ENCODE measurements at places on chromosomes 2 and 18.

GRCh38 chr2:206083602-206084438, 2.2 kb downstream of the INO80D start:
- DNase-seq, result no peak

DNA sequence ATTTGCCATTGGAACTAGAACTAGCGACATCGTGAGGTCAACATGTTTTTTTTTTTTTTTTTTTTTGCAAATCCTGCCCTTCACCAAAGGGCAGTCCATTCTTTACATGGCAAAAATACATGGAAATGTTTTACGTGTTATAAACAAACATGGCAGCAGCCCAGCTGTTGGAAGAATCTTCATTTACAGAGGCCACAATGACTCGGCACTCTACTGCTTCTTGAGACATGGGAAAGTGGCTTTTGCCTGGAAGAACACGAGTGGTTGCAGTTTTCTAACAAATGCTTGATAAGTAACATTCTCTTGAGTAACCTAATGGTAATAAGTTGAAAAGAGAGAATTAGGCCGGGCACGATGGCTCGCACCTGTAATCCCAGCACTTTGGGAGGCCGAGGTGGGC, 22.8 kb upstream of the POLR1B start:
- no peak for DNase-seq

- no peak for DNase-seq
Measured at GRCh38 chr2:287471-287885, 413 bp downstream of the ALKAL2 start.

DNA sequence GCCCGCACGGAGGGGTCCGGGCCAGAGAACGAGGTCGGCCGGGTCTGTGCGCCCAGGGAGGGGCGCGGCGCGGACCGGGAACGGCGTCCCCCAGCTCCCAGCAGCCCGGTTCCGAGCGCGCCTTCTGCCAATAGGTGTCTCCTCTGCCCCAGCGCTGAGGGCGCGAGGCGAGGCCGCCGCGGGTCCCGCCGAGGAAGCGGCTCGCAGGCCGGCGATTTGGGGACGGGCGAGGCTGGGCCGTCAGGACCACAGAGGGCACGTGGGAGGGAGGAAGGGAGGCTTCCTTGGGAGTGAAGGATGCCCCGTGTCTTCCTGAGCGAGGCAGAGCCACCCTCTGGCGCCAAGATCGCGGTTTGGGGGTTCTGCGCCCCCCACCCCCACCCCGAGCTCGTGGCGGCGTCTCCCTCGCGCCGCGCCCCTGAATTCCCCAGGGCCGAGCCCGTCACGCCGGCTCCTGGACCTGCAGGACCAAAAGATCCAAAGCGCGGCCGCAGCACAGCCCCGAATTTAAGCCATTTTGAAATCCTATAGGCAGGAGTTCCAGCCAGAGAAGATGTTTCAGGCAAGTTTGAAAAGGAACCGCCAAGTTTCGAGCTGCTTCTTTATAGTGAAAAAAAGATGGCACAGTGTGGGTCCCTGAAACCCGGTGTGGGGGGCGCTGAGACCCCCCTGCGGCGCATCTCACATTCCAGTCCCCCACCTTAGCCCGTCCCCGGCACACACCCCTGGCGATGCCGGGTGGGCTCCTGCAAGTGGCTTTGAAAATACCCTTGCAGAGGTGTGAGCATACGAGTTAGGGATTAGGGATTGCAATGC, 909 bp downstream of the NFATC1 start:
- no peak for DNase-seq

GRCh38 chr2:39778233-39778632, 825 bp downstream of the THUMPD2 start:
- no peak for DNase-seq

DNA sequence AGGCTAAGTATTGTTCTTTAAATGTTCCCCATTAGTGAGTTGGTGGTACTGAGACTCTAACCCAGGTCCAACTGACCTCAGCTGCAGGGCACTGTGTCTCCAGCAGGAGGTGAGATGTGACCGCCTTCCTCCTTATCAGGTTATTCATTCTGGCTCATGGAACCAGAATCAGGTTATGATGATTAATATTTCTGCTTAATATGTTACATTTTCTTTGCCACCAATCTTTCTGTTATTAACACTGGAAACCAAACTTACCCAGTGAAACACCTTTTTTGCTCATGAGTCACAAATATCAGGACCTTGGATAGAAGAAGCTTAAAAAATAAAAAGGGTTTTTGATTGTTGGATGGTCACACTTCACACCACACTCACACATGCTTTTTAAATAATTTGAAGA, 85.4 kb downstream of the DPP4 start:
- no peak for DNase-seq

DNA sequence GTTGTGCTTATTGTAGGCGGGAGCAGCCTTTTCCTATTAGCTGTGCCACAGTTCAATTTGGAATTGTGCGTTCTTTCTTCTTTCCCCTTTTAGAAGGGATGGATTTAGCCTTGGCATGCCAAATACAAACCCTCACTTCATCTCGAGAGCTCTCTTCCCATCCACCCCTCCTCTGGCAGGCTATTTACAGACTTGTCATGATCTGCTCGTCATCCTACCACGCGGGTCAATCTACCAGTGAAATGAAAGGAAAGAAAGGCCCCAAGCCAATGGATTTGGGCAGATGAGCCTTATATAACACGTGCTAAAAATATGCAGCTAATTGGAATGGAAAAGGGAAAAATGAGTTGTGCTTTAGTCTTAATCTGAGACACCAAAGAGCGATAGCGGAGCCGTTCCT, 277.5 kb downstream of the PRKCE start:
- no peak for DNase-seq

- DNase-seq, result no peak
Measured at GRCh38 chr2:219128396-219128795, 32.2 kb downstream of the NHEJ1 start.

GRCh38 chr2:223727562-223727961, 109.8 kb downstream of the AP1S3 start:
- no peak for DNase-seq

- DNase-seq, result no peak
Measured at GRCh38 chr2:26581266-26581990, 59.7 kb downstream of the CIB4 start.

DNA sequence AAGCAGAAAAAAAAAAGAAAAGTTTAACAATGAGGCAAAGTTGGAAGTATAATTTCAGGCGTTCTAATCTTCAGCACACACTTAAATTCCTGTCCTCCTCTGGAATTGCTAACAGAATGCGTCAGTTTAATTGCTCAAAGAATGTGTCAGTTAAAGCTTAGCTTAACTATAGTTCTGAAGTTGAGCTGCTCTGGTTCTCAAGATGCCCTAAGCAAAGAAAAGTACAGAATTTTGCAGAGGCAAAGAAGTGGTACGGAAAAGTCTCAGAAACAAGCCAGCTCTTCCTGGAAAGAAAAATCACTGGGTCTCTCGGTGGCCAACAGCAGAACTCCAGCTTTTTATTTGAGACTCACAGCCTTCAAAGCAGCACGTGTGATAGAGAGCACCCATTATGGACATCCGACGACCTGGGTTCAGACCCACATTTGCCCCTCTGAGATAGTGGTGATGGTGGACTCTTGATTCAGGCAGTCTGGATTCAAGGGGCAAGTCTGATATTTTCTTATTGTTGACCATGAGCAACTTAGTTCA, 22.2 kb upstream of the MYO3B start:
- DNase-seq, result no peak

DNA sequence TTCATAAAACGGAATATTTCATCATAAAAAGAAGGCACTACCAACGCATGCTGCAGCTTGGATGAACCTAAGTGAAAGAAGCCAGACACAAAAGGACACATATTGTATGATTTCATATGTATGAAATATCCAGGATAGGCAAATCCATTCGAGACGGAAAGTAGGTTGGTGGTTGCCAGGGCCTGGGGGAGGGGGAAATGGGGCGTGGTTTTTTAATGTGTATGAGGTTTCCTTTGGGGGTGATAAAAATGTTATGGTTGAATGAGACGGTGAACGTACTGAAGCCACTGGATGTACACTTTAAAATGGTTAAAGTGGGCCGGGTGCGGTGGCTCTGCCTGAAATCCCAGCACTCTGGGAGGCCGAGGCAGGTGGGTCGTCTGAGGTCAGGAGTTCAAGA, 20.0 kb upstream of the SPATA3 start:
- no peak for DNase-seq

DNA sequence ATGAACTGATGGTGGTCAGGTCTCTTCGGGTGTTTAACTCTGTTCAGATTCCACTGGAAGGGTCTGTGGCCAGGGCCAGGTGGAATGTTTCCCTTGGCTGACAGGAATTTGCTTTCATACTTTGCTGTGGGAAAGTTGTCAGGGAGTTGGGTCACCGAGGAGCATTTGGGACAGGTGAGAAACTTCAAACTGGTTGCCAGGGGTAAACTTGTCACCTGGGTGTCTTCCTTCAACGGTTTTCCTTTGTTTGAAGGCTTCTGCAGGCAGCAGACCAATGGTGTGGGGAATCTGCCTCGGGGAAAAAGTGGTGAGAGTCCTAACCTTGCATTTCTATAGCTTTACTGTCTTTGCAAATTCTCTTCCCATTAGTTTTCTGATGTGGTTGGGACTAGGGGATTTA, 92.2 kb downstream of the TGFA start:
- no peak for DNase-seq

DNA sequence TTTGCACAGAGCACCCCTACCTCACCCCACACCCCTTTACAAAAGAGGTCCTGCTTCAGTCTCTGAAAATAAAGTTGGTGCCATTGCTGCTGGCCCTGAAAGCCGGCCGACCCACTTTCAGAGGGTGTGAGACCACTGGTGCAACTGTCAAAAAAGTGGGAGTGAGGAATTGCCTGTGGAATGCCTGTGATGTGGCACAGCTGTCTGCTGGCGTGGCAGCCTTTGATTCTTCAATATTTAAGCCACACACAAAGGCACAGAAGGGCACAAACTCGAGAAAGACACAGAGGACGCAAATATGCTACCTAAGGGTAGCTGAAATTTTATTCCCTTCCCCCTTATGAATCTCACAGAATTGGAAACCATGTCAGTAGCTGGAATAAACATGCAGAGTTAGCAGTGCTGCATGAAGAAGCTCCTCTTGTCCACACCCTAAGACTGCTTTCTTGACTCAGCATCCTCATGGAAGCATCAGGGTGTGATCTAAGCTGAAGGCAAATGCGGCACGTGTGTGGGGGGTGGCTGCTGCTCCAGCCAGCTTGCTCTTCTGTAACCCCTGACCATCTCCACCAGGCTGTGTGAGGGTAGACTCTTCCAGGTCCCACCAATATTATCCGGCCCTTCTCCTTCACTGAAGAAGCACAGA, 92.3 kb downstream of the CELF4 start:
- no peak for DNase-seq

DNA sequence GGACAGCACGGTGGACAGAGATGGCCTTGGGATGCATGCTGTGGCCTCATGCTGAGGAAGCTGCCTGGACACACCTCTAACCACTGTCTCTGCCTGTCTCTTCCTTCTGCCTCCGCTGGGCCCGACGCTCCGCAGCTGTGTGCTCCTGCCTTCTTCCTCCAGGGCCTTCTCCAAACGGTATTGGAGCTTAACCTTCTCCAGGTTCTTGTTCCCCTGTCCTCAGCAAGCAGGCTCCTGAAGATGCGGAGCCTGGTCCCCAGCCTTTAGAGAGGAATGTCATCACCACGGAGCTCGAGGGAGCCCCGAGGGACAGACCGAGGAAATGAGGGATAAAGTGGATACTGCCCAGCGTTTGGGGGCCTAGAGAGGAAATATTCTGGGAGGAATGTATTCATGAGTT, 155.1 kb downstream of the DYSF start:
- DNase-seq, result no peak

- no peak for DNase-seq
Measured at GRCh38 chr2:201008296-201008829, 44.9 kb upstream of the ORC2 start.

GRCh38 chr18:49704334-49704733, 109.0 kb downstream of the ACAA2 start:
- DNase-seq, result no peak

- DNase-seq, result no peak
Measured at GRCh38 chr2:37590119-37590571, 81.3 kb downstream of the CDC42EP3 start.

GRCh38 chr18:48392268-48392667, 16.9 kb downstream of the ZBTB7C start:
- no peak for DNase-seq

GRCh38 chr2:67036444-67036843, 360.7 kb upstream of the ETAA1 start:
- no peak for DNase-seq

DNA sequence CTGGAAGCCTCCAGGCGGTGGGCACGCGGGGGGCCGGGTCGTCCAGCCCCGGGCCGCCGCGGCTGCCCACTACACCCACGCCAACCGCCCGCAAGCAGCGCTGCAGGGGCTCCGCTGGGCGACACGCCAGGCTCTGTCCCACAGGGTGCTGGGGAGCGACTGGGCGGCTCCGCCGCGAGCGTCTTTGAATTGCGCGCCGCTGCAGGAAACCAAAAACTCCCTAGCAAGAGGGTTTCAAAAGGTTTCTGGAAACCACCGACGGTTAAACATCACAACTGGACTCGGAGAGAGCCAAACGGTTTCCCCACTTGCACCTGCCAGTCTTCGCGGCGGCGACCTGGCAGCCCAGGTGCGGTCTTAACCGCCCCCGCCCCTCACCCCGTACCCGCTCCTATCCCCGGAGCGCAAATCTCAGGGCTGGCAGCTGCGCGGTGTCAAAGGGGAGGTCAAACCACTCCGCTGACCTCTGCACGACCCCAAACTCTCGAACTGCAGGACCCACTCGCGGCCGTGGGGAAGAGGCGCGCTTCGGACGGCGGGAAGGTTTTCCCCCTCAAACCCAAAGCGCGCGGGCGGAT, 1.0 kb downstream of the CXCR4 start:
- DNase-seq, result peak; percentile 43

DNA sequence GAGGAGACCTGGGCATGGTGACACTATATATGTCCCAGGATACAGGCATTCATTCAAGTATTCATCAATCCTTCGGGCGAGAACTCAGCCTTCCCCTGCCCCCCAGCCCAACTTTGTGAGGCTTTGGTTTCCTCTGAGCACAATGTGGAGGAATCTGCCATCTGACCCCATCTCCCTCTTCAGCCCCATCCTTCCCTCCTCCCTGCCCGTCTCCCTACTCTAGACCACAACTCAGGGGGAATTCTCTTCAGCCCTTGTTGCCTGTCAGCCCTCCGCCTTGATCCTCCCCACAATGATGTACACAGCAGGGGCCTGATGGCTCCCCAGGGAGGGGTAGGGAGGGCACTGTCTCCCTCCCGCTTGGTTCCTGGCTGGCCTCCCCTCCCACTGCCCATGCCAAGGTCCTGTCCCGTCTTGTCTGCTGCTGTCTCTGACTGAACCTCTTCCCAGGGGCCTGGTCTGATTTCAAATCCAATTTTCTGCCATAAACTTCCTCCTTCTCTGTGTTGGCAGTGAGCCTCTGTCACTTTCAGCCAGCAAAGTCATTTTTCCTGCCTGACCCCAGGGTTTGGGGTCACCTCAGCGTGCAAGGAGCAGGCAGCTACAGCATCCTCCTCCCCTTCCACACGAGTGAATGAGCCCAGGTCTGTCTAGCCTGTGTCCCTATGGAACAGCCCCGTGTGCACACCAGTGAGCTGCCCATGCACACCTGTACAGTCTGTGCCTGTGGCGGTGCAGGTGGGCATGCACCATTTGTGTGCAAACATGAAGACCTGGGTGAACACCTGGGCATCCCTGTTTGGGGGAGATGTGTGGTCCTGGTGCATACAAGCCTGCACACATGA, 197.3 kb downstream of the CELF4 start:
- DNase-seq, result no peak

Data from stimulated activated CD8-positive, alpha-beta memory T cell treated with anti-CD3 and anti-CD28 coated beads, Interleukin-4, amount 100 ng/mL, for 1 hour (primary cell).